ENCODE measurements at places on chromosomes 3 and 15.

DNA sequence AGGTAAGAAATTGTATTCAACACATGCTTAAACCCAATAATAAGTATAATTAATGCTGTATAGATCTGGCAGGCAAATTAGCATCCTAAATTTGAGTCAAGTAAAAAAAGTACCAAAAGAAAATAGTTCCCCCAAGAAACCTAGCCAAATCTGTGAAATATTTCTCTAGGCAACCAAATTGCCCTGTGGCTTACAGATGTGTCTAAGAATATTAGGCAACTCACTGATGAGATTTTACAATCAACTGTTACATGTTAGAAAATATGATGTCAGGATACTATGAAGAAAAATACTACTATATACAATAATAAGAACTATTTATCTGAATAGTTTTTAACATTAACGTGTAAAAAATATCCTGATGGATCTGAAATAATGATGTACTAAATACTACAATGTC, 397.1 kb downstream of the TIGIT start:
- DNase-seq, result no peak

GRCh38 chr15:23787346-23788105, 100.4 kb upstream of the NDN start:
- no peak for DNase-seq

GRCh38 chr3:78348664-78349063, 1308.8 kb downstream of the ROBO2 start:
- DNase-seq, result no peak

DNA sequence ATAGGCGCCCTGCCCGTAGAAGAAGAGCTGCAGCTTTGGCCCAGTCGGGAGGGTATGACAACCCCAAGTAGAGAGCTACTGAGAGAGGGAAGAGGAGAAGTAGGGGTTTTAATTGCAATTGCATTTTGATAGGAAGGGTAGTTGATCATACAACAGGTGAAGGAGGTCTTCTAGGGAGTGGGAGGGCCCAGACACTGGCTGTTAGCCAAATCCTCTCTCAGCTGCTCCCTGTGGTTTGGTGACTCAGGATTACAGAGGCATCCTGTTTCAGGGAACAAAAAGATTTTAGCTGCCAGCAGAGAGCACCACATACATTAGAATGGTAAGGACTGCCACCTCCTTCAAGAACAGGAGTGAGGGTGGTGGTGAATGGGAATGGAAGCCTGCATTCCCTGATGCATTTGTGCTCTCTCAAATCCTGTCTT, 408.9 kb upstream of the THBS1 start:
- DNase-seq, result peak; percentile 92

DNA sequence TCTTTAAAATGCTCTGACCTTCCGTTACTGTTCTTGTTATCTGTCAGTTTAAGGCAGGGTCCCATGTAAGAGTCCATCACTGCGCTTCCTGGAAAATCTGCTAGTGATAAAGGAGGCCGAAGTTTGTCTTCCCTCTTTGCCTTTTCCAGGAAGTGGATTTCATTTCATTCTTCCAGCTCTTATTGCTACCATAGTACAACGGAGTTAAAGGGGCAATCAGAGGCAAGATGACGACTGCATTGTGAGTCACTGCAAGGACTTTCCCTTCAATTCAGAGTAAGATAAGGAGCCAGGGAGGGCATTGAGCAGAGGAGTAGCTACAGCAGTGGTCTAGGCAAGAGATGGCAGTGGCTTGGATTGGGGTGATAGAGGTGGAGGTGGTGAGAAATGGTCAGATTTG, 17.2 kb upstream of the DET1 start:
- DNase-seq, result no peak

DNA sequence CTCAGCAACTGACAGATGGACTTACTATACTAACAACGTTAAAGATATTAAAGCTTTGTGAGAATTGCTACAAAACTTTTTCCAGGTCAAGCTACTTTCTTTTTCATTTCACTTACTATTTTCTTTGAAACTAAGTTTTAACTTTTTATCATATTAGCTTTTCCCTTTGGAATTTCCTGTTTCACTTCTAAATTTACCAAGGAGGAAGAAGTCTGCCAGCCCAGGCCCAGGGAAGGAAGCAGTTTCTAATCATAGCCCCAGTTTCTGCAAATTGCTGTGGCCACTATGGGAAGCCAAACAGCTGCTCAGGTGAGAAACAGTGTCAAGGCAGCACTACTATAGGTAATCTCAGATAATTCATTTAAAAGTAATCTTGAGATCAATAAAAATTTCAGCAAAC, 18.4 kb downstream of the CYFIP1 start:
- DNase-seq, result peak; percentile 24

DNA sequence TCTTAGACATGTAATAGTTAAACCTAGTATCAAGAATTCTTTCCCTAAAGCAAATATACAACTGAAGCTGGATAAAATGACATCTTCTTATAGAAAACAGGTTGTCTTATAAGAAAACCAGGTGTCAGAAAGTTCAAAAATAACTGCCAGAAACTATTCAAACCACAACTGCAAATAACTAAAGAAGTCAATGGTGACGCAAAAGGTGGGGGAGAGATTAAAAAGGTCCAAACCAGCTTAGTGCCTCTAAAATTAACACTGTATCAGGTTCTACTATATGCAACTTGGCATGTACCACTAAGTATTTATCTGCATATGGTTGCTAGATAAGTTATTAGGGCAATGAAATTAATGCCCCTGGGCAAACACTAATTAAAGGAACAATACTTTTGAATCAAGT, 136.8 kb downstream of the TBL1XR1 start:
- no peak for DNase-seq

DNA sequence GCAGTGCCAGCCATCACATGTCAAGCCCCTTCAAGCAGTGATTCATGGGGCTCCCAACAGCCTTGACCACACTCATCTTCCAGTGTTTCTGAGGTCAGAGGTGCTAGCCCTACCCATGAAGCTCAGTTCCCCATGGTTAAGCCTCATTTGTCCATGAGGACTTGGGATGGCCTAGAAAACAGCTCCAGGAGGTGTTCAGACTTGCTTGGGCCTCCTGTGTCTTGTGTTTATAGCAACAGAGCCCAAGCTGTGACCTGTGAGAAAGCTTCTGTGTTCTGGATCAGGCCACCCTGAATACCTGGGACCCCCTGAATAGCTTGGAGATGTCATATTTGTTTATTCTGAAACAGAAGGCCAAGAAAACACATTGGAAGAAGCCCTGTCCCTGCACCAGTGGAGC, 36.7 kb downstream of the LARP6 start:
- DNase-seq, result no peak

GRCh38 chr3:174907027-174907426, 47.9 kb downstream of the NAALADL2 start:
- no peak for DNase-seq

DNA sequence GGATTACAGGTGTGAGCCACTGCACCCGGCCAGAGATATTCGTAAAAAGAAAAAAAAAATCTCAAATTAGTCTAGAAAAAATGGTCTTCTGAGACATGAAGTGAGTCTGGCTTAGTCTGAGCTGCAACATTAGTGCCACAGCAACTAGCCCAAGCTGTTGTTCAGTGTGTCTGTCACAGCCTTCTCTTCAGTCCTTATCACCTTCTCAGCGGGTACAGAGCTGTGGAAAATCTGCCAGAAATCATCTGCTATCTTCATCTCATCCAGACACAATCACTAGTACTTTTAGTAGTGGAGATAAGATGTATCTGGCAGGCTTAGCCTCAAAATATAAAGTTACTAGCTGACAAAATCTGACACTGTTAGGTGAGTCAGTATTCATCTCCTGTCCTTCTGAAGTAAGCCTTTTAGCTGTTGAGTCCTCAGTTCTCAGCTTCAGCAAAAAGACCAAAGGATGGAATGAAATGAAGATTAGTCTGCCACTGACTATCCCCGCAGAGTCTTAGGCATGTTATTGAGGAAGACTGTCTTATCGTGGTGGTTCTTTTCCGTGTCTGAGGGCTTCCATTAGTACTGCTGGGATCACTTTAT, 120.5 kb upstream of the CGNL1 start:
- DNase-seq, result no peak

GRCh38 chr3:145681181-145681580, 479.8 kb downstream of the PLOD2 start:
- DNase-seq, result no peak

DNA sequence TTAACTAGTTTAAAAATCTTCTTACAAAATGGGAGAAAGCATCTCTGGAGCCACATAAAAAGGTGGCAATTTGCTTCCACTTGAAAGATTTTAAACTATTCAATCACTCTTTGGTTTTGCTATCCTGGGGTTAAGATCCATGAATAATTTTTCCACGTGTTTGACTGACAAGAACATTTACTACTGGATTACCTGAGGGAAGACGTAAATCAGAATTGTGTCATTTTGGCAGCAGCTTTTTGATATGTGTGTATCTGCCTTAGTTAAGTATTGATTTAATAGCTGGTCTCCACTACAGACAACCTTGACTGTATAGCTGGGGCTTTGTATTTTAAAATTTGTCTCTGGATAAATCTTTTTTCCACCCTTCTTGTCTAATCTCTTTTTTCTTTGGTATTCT, 228.3 kb downstream of the EPHA3 start:
- DNase-seq, result no peak

GRCh38 chr3:124884474-124885101, 2.6 kb downstream of the ITGB5 start:
- DNase-seq, result no peak

DNA sequence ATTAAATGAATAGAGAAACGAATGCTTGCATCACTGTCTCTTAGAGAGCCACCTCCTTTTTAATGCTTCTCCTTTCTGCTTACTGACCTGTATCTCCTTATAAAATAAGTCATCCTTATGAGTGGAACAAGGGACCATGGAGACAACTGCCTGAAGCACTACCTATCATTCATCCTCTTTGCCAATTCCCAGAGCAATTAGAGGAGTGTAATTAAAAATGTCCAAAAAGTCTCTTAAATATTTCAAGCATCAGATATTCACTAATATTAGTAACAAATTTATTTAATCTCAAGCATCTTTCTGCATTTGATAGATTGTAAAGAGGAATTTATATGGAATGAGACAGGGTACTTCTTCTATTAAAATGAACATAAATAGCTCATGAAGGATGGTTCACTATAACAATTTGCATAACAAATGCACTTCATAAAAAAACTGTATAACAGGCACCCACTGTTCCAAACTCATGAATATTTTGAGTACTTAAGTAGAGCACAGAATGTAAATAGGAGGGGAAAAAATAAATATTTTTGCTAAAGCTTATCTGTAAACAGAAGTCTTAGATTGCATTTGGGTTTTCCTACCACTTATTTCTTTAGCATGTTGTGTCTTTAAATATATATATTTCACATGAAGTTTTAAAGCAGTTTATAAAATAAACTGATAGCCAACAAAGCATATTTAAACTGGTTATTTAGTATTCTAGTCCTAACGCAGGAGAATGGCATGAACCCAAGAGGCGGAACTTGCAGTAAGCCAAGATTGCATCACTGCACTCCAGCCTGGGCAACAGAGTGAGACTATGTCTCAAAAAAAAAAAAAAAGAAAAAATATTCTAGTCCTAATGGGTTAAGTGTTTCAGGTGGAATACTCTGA, 269.3 kb downstream of the TBL1XR1 start:
- DNase-seq, result no peak

GRCh38 chr3:9077029-9077428, 113.8 kb upstream of the RAD18 start:
- DNase-seq, result no peak

GRCh38 chr3:113514265-113514769, 639 bp downstream of the SPICE1 start:
- DNase-seq, result no peak

- DNase-seq, result no peak
Measured at GRCh38 chr3:12756175-12756574, 2.9 kb downstream of the TMEM40 start.

DNA sequence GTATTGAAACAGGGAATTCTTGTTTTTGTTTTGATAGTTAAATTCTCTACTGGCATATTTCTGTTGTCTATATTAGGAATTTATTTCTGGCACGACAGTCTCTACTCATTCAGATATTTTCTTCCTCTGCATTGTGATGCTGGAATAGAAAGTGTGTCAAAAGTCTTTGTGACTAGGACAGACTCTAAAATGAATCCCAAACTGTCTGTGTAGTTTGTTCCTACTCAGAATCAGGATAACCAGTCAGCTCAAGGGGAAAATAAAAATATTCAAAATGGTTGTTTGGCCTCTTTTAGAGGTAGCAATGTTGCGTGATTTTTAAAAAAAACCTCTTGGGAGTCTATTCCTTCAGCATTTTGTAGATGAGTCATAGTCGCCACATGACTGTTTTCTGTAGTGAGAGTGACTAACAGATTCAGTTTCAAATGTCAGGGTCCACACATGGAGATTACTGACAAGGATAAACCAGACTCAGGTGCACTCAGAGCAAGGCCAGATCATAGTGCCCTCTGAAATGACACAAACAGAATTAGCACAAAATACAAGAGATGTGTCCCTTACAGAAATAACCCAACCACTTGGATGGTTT, 13.1 kb downstream of the SLC7A14 start:
- no peak for DNase-seq

- DNase-seq, result no peak
Measured at GRCh38 chr3:73081140-73081539, 19.7 kb downstream of the EBLN2 start.

DNA sequence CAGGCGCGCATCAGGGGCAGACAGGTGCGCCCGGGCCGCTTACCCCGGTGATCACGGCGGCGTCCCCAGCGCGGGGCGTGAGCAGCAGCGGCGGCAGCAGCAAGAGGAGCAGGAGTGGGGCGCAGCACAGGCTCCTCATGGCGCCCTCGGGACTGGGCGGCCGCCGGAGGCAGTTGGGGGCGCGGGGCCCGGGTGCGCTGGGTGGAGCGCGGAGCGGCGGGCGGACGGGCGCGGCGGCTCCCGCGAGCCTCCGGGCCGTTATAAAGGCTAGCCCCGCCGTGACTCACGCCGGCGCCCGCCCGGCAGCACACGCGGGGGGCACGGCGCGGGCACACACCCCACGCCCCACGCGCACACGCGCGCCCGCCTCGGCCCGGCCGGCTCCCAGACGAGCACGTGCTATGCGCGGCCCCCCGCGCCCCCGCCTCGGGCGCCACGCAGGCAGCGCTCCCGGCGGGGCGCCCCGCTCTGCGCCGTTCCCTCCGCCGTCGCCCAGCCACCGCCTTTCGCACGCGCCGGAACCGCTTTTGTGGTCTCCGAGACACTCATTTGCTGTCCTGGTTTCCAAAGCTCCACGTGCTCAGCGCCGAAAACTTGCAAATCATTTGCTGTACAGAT, at the start of gene PROK2:
PROK2 (minus strand) TSS at position 235 of the 618 bp plus-strand sequence; CDS start at position 139, 96 bp downstream.
- DNase-seq, result peak; percentile 49

- peak; percentile 89 for DNase-seq
Measured at GRCh38 chr15:68187559-68187958, 17.6 kb downstream of the CALML4 start.

DNA sequence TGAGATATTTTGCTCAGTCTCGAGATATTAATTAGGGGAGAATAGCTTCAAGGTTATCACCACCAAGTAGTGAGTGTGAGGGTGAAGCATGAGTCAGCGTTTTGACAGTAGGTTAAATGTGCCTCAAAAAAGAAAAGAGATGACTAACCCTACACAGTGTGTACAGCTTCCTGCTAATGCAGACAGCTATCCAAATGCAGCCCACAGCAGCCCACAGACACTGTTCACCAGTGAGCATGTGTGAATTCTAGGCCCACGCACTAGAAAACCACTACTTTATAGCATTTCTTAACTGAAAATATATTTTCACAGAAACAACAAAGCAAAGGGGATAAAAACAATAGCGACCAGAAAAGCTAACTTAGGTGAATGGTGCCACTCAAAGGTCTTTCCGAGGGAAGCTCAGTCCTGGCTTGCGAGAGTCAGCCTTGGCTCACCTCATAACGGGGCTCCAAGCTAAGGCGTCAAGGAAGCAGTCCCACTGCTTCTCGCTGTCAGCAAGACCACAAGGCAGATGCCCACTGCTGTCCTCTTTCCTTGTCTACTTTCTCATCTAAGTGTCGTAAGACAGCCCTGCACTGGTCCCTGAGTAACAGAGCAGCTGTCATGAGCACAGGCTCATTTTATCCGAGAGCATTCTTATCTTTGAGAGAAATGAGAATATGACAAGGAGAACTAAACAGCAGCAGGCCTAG, 47.6 kb downstream of the TXNRD3 start:
- DNase-seq, result no peak

Measured in lung (tissue), 17 donors.